ENCODE measurements at places on chromosomes 1 and 21. TPM values are rescaled to one million over a fixed set of nuclear protein-coding genes. Genes with fewer than 3 reads are reported as not detected.

GTF2B gene
- total RNA-seq: 41.0 TPM

CERS2 gene
- total RNA-seq: 86.2 TPM

CHIT1 gene
- total RNA-seq: not detected

RBBP4 gene
- total RNA-seq: 121 TPM

FNDC5 gene
- 4.6 TPM for total RNA-seq

TAS1R3 gene
- total RNA-seq: 0.17 TPM

WNT2B gene
- total RNA-seq: 4.6 TPM

NPPA gene
- total RNA-seq: not detected

POLR3GL gene
- total RNA-seq: 26.2 TPM

ARHGEF11 gene
- total RNA-seq: 20.3 TPM

DYNLT4 gene
- total RNA-seq: not detected

RNF220 gene
- 32.0 TPM for total RNA-seq

DSCAM gene
- under 0.01 TPM for total RNA-seq

TSPEAR gene
- not detected for total RNA-seq

DDR2 gene
- total RNA-seq: 224 TPM

BTBD19 gene
- 5.8 TPM for total RNA-seq

DNAJC6 gene
- 0.16 TPM for total RNA-seq

Measured in bronchial smooth muscle cell (primary cell).